Glutamatergic neuron (in vitro differentiated cells): ENCODE measurements at places on chromosomes 3 and 15. TPM values are rescaled to one million over a fixed set of nuclear protein-coding genes. Genes with fewer than 3 reads are reported as not detected.
A peak's percentile ranks its signal among the peaks of the same experiment; 100 is the strongest.

DNA sequence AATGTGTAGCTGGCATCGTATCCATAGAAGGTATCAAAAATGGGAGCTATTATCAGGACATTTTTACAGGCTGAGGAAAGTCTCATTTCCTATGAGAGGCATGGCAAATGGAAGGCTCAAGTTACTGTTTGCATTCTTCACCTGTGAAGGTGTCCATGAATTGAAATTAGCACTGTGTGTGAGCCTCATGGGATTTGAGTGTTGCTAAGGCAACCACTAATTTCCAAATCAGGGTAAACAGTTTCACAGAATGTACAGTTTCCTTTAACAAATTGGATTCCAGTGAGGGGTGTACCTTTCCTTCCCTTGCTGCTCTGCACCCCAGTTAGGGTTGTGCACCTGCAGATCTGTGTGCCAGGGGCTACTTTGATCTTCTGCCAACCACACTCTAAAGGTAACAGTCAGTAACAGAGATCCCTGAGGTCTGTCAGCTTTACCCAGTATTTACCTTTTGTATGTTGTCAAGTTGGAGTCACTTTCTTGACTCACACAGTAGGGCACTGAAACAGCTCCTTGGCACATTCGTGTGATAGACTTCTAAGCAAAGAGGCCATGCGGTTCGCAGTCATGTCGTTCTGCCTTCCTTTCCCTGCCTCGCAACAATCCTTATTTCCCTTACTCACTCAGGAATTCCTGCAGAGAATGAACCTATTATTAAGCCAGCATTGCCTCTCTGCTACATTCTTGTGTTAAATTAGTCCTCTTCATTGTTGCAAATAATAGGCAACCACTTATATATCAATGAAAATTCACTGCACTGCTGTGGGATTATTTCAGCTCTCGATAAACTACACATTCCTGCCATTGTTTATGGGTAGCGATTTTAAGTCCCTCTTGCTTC lies 129.8 kb upstream of the GBE1 start:
- H3K27me3 ChIP-seq: peaks cover 2% of the 10 kb centered on the region
- H3K4me1 ChIP-seq: no peaks in the 10 kb centered on the region
- H3K4me3 ChIP-seq: no peak overlapping the region
- no peak overlapping the region for H3K27ac ChIP-seq
- no peak for DNase-seq

GRCh38 chr3:161332792-161333191 lies 38.5 kb downstream of the SPTSSB start:
- H3K27ac ChIP-seq: no peak overlapping the region
- peaks cover 3% of the 10 kb centered on the region for H3K27me3 ChIP-seq
- DNase-seq: no peak
- no peaks in the 10 kb centered on the region for H3K36me3 ChIP-seq

The MYRIP gene
- 1.8 TPM for total RNA-seq

GRCh38 chr3:32308378-32308777 lies 69.9 kb downstream of the CMTM8 start:
- H3K4me3 ChIP-seq: no peak overlapping the region
- no peak overlapping the region for H3K27ac ChIP-seq
- DNase-seq: no peak

DNA sequence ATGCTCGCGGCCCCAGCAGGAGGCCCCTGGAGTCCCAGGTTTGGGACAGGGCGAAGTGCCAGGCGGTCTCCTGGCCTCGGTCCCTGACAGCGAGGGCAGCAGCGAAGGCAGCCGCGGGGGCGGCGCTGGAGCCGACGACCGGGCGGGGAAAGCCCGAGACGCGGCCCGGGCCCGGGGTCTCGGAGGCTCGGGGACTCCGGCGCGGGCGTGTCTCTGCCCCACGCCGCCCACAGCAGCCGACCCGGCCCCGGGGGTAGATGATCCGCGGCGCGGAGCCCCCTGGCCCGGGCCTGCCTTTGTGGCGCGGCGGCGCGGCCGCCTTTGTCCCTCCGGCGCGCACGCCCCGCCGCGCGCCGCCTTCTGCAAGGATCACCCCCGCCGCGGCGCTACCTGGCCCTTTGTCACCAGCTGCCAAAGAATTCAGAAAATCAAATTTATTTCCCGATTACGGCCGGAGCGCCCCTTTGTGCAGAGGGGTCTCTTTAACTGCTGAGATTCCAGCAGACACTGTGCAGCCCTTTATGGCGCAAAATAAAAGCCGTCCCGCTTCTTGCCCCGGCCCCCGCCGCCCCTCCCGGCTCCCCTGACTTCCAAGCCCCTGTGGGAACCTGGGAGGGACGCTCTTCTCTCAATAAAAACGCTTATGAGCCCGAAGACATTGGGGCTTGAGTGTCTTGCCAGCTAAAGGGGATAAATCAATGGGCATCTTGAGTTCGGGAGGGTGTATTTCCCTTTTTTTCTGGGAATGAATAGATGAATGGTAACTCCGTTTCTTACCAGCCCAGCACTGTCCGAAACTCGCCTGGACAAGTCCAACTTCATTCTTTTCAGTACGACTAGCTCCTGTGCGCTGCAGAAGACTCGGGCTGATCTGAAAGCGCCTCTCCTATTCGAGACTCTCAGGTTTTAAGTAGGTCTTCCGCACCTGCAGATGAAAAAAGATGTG lies 68.4 kb downstream of the HES1 start:
- DNase-seq: peak; percentile 48
- H3K27me3 ChIP-seq: peaks cover 7% of the 10 kb centered on the region
- peak overlapping the region; percentile 81 for H3K4me3 ChIP-seq
- H3K4me1 ChIP-seq: peaks cover 10% of the 10 kb centered on the region

DNA sequence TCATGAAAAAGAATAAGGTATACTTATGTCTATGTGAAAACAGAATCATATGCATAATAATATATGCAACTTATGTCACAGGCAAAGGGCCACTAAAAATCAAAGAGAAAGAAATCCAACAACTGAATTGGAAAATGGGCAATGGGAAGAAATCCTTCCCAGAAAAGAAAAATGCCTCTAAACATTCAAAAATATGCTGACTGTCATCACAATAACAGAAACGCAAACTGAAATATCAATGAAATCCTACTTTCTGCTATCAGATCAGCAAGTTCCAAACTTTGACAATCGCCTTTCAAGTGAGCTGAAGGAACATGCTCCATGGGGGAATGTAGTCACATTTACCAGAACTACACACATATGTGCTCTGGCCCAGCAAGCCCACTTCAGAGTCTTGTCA lies 99.4 kb upstream of the KLF13 start:
- H3K27me3 ChIP-seq: peaks cover 6% of the 10 kb centered on the region
- H3K4me3 ChIP-seq: no peak overlapping the region
- no peak overlapping the region for H3K27ac ChIP-seq

- H3K27ac ChIP-seq: no peak overlapping the region
- H3K27me3 ChIP-seq: peaks cover 4% of the 10 kb centered on the region
- H3K36me3 ChIP-seq: no peaks in the 10 kb centered on the region
- H3K4me3 ChIP-seq: no peak overlapping the region
- no peak for DNase-seq
These were observed 29.6 kb downstream of the CX3CR1 start for GRCh38 chr3:39250116-39250747.
